ENCODE measurements at places on chromosomes 3 and 15. TPM values are rescaled to one million over a fixed set of nuclear protein-coding genes. Genes with fewer than 3 reads are reported as not detected.

MYD88 gene
- total RNA-seq: 36.2 TPM

LRRC15 gene
- not detected for total RNA-seq

CFAP161 gene
- 0.63 TPM for total RNA-seq

STAB1 gene
- total RNA-seq: 258 TPM

ALDH1A2 gene
- total RNA-seq: 11.6 TPM

OSBPL10 gene
- 47.1 TPM for total RNA-seq

HIGD2B gene
- not detected for total RNA-seq

SMCO1 gene
- not detected for total RNA-seq

NAA50 gene
- total RNA-seq: 87.8 TPM

TTLL13 gene
- not detected for total RNA-seq

FGF12 gene
- 0.66 TPM for total RNA-seq

SPINK8 gene
- not detected for total RNA-seq

CEMIP gene
- total RNA-seq: 1.2 TPM

- no peak overlapping the region for H3K4me3 ChIP-seq
- H3K4me1 ChIP-seq: no peaks in the 10 kb centered on the region
- DNase-seq: no peak
- H3K36me3 ChIP-seq: no peaks in the 10 kb centered on the region
Observed at GRCh38 chr3:122268257-122269024, 56.6 kb upstream of the CSTA start.

DNA sequence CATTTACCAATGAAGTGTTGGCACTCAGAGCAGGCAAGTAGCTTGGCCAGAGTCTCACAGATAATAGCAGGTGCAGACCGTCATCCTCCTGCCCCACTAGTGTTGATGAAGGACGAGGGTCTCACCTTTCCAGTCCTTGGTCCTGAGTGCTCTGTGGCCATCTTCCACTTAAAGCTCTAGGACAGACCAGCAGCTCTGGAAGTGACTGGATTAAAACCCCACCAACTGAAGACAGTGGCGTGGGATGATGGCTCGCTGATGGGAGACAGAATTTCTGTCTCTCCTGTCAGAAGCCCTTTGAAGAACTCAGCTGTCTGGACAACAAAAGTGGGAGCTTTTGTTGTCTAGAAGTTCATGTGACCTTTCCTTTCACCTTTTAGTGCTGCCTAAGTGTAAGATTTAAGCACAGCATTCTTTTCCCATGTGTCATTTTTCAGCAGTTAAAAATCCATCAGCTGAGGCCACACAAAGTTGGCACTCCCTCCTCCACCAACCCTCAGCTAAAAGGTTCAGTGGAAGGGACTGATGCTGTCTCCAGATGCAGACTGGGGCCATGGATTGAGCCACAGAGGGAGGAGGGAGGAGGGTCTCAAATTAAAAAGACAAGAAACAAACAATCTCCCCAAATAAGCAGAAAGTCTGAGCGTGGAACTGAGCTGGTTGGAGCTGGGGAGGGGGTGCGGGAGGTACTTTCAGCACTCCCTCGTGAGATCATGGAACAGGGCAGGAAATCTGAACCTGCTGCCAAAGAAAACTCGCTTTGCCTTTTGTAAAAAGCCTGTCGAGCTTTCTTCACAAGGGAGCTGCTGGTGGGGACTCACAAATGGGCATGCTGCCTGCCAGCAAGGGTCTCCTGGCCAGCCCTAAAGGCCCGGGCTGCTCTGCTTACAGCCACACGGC, 148.5 kb upstream of the CTDSPL start:
- no peak for DNase-seq
- no peaks in the 10 kb centered on the region for H3K27me3 ChIP-seq
- no peaks in the 10 kb centered on the region for H3K36me3 ChIP-seq
- H3K4me1 ChIP-seq: peaks cover 20% of the 10 kb centered on the region

DNA sequence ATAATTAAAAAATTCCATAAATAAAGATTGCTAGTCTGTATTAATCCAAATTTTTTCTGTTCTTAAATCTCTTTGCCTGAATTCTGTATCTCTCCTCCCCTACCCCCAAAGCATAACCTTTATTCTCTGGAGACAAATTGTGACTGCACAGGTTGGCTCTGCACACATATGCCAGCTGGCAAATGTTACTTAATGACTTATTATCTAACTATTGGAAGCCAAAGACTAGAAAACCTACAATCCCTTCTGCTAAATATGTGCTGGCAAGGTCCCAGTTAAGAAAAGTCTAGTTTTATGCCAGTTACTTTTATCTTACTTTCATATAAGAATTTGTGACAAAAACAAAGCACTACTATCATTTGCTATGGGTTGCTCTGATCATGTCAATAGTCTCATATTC, 569.3 kb downstream of the MECOM start:
- no peak overlapping the region for H3K27ac ChIP-seq
- no peaks in the 10 kb centered on the region for H3K36me3 ChIP-seq
- no peak overlapping the region for H3K4me3 ChIP-seq
- no peak for DNase-seq

- no peaks in the 10 kb centered on the region for H3K27me3 ChIP-seq
- H3K36me3 ChIP-seq: no peaks in the 10 kb centered on the region
- H3K27ac ChIP-seq: peak overlapping the region; percentile 66
- DNase-seq: no peak
Observed at GRCh38 chr3:115090712-115091111, 56.4 kb downstream of the ZBTB20 start.

DNA sequence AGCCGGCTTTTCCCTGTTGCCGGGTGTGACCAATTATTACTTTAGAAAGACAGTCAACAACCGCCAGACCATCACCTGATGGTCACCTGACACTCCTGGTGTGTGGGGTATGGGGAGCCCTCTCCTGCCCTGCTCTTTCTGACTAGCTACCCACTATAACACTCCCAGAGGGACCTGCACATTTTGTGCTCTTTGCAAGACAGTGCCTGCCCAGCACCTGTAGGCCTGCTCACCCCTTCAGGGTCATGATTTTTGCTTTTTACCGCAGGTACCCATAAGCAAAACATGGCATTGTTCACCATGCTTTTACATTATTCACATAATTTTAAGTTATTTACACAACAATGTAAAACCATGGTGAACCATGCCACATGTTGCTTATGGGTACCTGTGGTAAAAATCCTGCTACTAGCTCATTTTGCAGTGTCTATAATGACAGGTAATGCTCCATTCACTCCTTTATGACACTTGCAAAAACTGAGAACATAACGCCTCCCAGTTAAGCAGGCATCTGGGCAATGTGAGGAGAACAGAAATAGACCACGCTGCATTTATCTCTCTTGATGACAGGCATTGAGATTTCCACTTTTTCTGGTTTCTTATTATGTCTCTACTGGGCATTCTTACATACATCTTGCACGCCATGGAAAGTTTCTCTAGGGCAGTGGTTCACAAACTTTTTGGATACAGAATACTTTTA, 9.9 kb downstream of the CCRL2 start:
- no peaks in the 10 kb centered on the region for H3K36me3 ChIP-seq
- H3K27me3 ChIP-seq: no peaks in the 10 kb centered on the region
- no peak overlapping the region for H3K27ac ChIP-seq
- DNase-seq: no peak

- no peak overlapping the region for H3K4me3 ChIP-seq
- H3K27ac ChIP-seq: no peak overlapping the region
- H3K4me1 ChIP-seq: no peaks in the 10 kb centered on the region
- no peaks in the 10 kb centered on the region for H3K27me3 ChIP-seq
Observed at GRCh38 chr3:21795152-21795837, 44.3 kb upstream of the ZNF385D start.

GRCh38 chr3:44643024-44643423, 5.5 kb upstream of the ZNF35 start:
- no peak for DNase-seq
- H3K4me1 ChIP-seq: no peaks in the 10 kb centered on the region
- no peak overlapping the region for H3K27ac ChIP-seq
- no peaks in the 10 kb centered on the region for H3K27me3 ChIP-seq
- H3K4me3 ChIP-seq: no peak overlapping the region

DNA sequence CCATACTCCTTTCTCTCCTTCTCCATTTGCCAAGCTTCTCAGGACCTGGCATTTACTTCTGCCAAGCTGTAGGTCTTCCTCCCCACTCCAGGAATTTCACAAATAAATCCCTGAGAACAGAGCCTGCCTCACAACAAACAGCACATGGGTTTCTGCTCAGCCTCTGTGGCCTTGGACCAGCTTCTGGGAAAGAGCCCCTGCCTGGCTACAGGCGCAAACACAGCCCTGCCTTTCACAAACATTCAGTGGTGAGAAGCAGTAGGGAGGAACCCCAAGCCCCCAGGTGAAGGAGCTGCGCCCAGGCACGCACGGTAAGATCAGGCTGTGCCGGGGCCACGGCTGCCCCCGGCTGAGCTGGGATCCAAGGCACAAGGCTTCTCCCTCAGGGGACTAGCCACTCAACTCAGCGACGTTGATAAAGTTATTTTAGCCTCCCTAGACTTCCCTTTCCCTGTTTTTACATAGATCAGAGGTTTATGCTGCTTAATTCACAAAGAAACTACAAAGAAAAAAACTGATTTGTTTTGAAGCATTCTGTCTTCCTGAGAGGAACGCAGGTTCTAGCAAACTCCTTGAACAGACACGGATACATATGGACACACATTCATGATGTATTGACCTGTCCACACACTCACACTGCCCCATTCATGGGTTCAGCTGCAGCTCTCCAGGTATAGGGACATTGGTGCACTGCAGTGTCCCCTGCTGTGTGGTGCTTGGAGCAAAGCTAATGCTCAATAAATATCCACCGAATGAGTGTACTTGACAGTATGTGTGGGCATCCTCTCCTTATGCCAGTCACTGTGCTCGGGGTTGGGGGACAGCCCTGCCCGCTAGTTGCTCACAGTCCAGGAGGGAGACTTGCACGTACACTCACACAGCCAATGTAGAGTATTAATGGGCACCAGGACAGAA, 25.4 kb downstream of the HES1 start:
- DNase-seq: no peak
- no peaks in the 10 kb centered on the region for H3K36me3 ChIP-seq
- H3K4me3 ChIP-seq: no peak overlapping the region
- peaks cover 3% of the 10 kb centered on the region for H3K4me1 ChIP-seq
- no peaks in the 10 kb centered on the region for H3K27me3 ChIP-seq

- H3K4me1 ChIP-seq: no peaks in the 10 kb centered on the region
- H3K27me3 ChIP-seq: no peaks in the 10 kb centered on the region
- H3K36me3 ChIP-seq: no peaks in the 10 kb centered on the region
- H3K27ac ChIP-seq: no peak overlapping the region
- no peak overlapping the region for H3K4me3 ChIP-seq
Observed at GRCh38 chr15:33569036-33569435, 258.3 kb downstream of the RYR3 start.

- DNase-seq: no peak
- H3K4me1 ChIP-seq: peaks cover 16% of the 10 kb centered on the region
- H3K36me3 ChIP-seq: no peaks in the 10 kb centered on the region
- H3K27me3 ChIP-seq: no peaks in the 10 kb centered on the region
Observed at GRCh38 chr15:31062911-31063310, 38.6 kb downstream of the TRPM1 start.

DNA sequence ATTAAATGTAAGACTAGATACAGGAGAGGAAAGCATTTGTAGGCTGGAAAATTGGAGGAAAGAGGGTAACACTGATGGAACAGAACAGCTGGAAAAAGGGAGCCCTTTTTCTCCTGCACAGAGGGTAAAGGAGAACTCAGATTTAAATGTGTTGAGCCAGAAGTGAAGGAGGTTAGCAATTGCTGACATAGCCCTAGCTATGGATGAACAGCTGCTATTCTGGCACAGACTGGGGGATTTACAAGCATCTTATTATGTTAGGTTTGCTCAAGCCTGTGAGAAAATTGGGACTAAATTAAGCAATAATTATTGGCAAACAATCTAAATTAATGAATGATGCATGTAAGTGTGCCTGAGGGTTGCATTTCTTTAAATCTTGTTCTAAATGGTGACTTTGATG, 40.6 kb upstream of the PRR20G start:
- no peak overlapping the region for H3K27ac ChIP-seq
- no peaks in the 10 kb centered on the region for H3K27me3 ChIP-seq
- DNase-seq: no peak
- H3K4me1 ChIP-seq: no peaks in the 10 kb centered on the region

DNA sequence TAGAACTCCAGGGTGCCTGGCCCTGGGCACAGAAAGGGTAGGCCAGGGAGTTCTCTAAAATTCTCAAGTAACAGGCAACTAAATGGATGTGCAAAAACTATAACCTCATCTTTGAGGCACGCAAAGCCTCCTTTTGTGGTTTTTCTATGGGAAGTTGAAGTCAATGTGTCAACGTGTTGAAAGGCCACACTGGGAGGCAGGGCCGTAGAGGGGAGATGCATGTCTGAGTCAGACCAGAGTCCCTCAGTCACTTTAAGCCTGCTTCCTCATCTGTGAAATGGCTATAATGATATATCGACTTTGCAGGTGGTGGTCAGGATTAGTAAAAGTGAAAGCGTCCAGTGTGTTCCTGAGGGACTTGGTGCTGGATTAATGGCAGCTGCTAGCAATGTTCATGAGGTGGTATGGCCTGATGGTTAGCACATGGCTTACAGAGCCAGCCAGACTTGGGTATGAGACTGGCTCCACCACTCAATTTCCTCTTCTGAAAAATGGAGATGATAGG, 17.0 kb downstream of the TGM5 start:
- H3K4me1 ChIP-seq: no peaks in the 10 kb centered on the region
- no peak for DNase-seq
- H3K36me3 ChIP-seq: no peaks in the 10 kb centered on the region
- no peak overlapping the region for H3K4me3 ChIP-seq
- H3K27me3 ChIP-seq: no peaks in the 10 kb centered on the region

DNA sequence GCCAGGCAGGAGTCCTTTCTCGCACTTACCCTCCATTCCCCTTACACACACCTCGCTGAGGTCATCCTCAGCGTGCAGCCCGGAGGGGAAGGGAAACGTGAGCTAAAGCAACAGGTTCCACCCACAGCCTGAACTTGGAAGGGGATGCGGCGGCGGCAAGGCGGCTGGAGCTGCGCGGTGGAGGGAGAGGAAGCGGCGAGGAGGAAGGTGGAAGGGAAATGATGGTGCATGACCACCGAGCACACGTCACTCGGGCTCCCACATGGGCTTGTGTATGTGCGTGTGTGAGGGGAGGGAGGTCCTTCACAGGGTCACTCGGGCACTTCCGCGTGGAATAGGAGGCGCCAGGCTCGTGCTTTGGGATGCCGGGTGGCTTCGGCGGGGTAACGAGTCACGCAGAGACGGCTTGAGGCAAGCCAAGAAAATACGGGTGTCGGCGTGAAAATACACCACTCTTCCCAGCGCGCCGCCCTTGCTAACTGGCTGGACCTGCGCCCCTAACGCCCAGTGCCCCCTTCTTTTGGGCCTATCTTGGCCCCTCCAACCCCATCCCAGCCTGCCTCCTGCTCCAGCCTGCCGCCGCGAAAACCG, 225.5 kb upstream of the IL12A start:
- H3K27ac ChIP-seq: peak overlapping the region; percentile 94
- no peak for DNase-seq
- H3K27me3 ChIP-seq: no peaks in the 10 kb centered on the region
- no peaks in the 10 kb centered on the region for H3K36me3 ChIP-seq
- H3K4me3 ChIP-seq: peak overlapping the region; percentile 85
- H3K4me1 ChIP-seq: no peaks in the 10 kb centered on the region

- H3K27me3 ChIP-seq: peaks cover 14% of the 10 kb centered on the region
- peak overlapping the region; percentile 63 for H3K4me3 ChIP-seq
- H3K4me1 ChIP-seq: peaks cover 7% of the 10 kb centered on the region
- peak overlapping the region; percentile 72 for H3K27ac ChIP-seq
- no peaks in the 10 kb centered on the region for H3K36me3 ChIP-seq
- no peak for DNase-seq
Observed at GRCh38 chr3:197149-197827, 725 bp downstream of the CHL1 start.

- H3K4me1 ChIP-seq: no peaks in the 10 kb centered on the region
- peak overlapping the region; percentile 93 for H3K27ac ChIP-seq
- no peaks in the 10 kb centered on the region for H3K27me3 ChIP-seq
- DNase-seq: no peak
Observed at GRCh38 chr3:51982352-51982837, 940 bp upstream of the ACY1 start.

- no peaks in the 10 kb centered on the region for H3K4me1 ChIP-seq
- DNase-seq: no peak
- no peak overlapping the region for H3K4me3 ChIP-seq
- no peak overlapping the region for H3K27ac ChIP-seq
Observed at GRCh38 chr3:119571230-119571629, 8.1 kb upstream of the ADPRH start.

All from tibial nerve (tissue), 4 donors.